ENCODE measurements at places on chromosomes 13 and 19.

DNA sequence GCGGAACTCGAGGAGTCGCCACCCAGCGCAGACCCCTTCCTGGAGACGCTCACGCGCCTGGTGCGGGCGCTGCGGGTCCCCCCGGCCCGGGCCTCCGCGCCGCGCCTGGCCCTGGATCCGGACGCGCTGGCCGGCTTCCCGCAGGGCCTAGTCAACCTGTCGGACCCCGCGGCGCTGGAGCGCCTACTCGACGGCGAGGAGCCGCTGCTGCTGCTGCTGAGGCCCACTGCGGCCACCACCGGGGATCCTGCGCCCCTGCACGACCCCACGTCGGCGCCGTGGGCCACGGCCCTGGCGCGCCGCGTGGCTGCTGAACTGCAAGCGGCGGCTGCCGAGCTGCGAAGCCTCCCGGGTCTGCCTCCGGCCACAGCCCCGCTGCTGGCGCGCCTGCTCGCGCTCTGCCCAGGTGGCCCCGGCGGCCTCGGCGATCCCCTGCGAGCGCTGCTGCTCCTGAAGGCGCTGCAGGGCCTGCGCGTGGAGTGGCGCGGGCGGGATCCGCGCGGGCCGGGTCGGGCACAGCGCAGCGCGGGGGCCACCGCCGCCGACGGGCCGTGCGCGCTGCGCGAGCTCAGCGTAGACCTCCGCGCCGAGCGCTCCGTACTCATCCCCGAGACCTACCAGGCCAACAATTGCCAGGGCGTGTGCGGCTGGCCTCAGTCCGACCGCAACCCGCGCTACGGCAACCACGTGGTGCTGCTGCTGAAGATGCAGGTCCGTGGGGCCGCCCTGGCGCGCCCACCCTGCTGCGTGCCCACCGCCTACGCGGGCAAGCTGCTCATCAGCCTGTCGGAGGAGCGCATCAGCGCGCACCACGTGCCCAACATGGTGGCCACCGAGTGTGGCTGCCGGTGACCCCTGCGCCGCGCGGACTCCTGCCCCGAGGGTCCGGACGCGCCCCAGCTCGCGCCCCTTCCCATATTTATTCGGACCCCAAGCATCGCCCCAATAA lies 2.3 kb downstream of the AMH start:
- ATAC-seq: no peak

DNA sequence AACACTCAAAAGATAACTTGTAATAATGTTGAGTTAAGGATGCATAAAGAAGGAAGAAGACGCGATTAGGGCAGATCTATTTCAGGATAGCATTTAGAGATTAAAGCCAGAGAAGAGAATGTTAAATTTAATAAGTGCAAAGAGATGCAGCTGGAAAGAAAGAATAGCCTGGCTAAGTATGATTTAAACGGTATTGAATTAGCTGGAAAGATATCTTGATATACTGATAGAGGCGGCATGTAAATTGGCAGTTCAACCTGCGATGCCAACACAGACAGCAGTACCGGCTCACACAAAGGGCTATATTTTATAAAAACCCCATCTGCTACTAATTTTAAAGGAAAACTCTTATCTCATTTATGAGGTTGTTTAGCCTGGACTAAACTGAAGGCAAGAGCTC lies 121.4 kb downstream of the ENOX1 start:
- ATAC-seq: no peak

DNA sequence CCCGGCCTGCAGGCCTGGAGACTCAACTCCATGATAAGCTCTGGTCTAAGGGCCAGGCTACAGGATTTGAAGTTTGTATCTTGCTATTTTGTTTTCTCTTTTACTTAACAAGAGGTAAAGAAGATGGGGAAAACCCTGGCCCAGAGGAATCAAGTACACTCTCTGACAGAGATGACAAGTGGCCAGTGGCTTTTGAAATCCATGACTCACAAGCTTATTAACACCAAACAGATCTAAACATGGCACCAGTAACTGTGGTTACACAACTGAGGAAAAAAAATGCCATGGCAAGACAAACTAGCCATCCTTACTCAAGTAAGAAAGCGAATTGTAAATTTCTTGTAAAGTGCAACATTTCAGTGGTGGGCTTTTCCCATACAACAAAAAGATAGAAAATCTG lies 72.6 kb upstream of the SERTM1 start:
- ATAC-seq: no peak

DNA sequence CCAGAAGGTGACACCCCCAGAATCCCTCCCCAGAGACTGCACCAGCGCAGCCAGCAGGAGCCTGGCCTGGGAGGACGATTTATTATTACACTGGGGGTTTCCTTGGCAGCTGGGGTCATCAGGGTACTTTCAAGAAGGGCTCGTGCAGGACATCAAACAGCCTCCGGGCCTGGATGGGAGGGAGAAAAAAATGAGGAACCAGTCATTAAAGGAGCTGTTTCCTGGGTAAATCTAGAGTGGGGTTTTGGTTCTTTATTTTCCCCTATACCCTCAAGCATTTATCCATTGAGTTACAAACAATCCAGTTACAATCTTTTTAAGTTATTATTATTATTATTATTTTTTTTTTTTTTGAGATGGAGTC lies 3.1 kb downstream of the POLR1G start:
- ATAC-seq: no peak

DNA sequence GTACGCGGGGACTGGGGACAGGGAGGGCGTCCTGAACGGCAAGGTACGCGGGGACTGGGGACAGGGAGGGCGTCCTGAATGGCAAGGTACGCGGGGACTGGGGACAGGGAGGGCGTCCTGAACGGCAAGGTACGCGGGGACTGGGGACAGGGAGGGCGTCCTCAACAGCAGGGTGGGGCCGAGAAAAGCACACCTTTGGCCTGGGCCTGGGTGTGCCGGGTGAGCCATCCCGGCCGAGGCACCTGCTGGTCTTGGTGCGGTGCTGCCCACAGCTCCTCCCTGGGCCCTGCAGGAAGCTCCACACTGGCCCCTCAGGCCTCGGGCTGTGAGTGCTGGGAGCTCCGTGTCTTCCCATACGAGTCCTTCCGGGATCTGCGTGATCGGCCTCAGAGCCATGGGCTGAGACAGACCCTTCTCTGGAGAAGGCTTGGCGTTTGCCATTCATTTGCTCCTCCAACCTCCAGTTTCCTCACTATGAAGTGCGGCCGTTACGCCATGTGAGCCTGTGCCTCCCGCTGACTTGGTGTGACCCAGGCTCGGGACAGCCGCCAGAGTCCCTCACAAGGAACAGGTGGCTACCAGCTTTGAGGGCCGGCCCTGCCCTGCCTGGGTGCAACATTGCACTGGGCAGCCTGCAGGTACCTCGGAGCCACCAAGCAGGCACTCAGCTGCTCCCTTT lies 7.8 kb upstream of the ZNF554 start:
- ATAC-seq: no peak

DNA sequence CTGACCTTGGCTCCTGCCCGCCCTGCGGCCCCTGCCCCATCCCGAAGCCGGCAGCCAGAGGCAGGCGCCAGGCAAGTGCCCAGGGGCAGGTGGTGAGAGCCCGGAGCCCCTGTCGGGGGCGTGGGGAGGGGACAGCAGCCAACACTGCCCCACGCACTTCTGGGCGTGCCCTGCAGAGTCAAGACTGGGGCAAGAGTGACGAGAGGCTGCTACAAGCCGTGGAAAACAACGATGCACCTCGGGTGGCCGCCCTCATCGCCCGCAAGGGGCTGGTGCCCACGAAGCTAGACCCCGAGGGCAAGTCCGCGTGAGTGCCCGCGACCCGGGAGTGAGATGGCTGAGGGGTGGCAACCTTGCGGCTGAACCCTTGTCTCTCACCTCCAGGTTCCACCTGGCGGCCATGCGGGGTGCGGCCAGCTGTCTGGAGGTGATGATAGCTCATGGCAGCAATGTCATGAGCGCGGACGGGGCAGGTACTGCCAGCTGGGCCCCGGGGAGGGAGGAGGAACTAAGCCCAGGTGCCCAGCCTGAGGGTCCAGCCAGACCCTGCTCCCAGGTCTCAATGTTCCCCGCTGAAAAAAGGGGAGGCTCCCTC lies 17.3 kb downstream of the ANKRD24 start:
- ATAC-seq: no peak

DNA sequence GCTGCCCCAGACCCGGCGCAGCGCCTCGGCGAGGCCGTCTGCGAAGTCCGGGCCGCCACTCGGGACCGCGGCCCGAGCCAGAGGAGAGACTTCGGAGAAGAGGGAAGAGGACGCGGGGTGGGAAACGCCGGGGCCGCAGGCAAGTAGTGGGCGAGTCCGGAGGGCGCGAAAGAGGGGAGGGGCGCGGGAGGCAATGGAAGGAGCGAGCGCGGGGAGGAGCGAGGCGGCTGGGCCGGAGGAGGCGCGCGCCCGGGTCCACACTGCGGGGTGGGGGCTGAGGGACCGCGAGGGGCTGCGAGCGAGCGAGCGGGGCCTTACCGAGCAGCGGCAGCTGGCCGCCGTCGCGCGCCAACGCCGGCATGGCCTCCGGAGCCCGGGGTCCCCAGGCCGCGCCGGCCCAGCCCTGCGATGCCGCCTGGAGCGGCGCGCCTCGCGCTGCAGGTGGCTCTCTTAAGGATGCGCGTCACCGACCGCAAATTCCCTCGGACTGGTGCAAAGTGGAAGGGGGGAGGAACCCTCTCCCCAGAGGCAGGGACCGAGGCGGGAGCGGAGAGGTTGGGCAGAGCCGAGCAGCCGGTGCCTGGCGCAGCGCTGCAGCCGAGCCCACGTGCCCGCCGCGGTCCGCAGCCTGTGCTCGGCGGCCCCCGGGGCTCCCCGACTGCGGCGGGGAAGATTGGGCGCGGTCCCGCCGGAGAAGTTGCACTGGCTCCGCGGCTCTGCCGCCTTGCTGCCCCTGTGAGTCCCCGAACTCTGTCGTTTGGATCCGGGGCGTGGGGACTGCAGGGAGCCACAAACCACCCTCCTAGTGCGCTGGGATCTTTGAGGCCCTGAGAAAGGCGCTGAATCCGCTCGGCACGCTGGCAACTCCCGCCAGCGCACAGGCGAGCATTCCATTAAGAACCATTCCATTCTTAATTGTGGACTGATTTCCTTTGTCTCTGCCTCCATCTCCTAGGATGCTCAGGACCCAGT lies at the start of gene FLT3:
Gene FLT3, minus strand, starts transcription at position 427 of the 972 bp plus-strand sequence. Its CDS starts 66 bp downstream, at position 361.
- peak; percentile 49 for ATAC-seq

- peak; percentile 84 for ATAC-seq
These were observed 37.4 kb downstream of the KLF5 start for GRCh38 chr13:73096173-73096572.

GRCh38 chr13:89066868-89067466 lies 1395.8 kb downstream of the SLITRK5 start:
- no peak for ATAC-seq

- ATAC-seq: no peak
These were observed 14.6 kb upstream of the USE1 start for GRCh38 chr19:17200408-17201079.

GRCh38 chr13:51801631-51802099 lies 2.3 kb downstream of the DHRS12 start:
- peak; percentile 44 for ATAC-seq

DNA sequence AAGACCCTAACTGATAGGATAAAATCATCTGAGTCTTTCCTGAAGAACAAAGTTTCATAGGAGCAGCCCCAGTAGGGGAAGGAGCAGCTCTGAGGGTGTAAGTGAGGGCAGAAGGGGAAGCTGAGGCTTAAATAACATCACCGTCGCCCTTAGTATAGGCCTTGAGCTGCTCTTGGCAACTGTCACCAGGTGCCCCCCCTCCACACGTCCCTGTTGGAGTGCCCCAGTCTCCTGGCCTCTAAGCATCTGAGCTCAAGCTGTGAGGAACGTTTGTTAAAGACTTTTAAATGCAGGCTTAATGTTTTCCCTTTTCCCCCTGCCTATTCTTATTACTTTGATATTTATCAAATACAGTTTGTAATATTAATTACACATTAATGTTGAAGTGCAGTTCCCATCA lies 170.6 kb downstream of the ZIC5 start:
- no peak for ATAC-seq

- ATAC-seq: no peak
These were observed 1.2 kb downstream of the SEMA6B start for GRCh38 chr19:4557971-4558941.

DNA sequence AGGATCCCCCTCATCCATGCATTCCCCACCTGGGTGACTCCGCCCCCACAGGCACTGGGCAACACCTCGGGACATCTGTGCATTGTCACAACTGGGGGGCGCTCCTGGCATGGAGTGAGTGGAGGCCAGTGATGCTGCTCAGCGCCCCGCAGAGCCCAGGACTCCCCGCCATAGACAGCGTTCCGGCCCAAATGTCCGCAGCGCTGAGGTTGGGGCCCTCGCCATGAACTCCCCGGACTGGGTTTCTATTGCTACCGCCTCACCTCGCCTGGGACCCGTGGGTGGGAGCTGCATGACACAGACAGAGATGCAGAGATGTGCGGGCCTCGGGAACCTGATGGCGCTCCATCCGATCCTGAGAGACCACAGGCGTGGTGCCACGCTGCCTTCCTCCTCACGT lies 4.6 kb downstream of the FZR1 start:
- ATAC-seq: no peak

GRCh38 chr19:35445826-35446593 lies 2.0 kb upstream of the FFAR2 start:
- no peak for ATAC-seq

DNA sequence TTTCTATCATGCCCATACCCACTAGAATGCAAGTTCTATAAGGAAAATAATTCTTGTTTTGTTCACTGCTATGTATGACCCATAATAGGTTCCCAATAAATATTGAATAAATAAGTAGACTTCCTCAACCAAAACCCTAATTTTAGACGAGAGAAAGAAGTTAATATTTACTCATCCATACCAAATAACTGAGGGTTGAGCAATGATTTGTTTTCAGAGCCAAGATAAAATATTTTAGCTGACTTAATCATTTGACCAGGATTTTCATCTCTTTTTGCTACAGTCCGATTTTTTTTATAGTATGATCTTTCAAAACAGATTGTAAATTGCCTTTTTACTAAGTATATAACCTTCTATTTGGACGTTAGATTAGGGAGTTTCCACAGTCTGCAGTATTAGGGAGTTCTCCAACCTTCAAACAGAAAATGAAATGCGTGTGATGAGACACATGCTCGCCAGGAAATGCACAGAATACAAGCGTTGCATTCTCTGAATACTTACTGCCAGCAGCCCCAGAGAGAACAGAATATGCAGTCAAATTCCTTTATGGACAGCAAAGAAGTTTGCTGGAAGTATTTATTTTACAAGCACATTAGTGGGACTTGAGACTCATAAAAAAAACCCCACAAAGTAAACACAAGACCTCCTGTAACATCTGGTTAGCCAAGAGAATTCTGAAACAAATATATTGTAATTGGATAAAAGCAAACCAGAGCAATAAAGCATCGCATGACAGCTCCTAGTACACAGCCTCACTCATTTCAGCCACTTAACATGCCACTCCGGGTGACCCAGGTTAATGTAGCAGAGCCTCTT lies 230.0 kb downstream of the MYO16 start:
- ATAC-seq: no peak

DNA sequence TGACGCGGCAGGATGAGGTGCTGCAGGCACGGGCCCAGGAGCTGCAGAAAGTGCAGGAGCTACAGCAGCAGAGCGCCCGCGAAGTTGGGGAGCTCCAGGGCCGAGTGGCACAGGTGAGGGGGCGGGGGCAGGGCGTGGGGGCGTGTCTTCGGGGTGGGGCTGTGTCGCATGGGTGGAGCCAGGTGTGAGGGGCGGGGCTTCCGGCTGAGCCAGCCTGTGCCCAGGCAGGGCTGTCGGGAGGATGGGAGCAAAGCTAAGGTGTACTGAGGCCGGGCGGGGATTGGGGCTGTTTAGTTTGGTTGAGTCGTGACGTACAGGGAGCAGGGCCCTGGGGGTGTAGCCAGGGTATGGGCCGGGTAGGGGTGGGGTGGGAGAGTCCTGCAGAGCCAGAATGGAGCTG lies 62.3 kb downstream of the KCNC3 start:
- peak; percentile 95 for ATAC-seq

Data from esophagus mucosa (tissue), 1 donor.